ENCODE measurements at places on chromosomes 13 and 19.

GRCh38 chr13:108408672-108409071 is 139.2 kb downstream of the TNFSF13B start:
- DNase-seq: no peak

DNA sequence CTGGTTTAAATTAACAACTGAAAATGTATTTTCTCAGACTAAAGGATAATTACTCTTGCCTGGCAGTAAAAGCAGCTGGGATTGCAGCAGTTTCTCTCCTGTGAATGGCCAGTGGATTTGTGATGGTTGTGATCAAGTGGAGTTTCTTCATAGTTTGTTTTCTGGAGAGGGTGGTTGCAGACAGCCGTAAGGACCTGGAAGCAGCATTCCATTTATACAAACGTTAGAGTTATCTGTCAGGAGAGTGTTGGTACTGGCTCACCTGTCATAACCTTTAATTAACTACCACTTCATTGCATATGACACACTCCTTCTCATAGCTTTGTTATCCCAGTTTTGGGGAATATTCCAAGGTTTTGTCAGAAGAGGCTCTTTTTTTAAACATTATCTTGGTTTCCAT is 258.4 kb upstream of the SLC10A2 start:
- no peak for DNase-seq

GRCh38 chr13:24269821-24270220 is 39.6 kb upstream of the C1QTNF9 start:
- no peak for DNase-seq

- no peak for DNase-seq
These were observed 1.4 kb downstream of the PEG3 start for GRCh38 chr19:56838909-56839651.

DNA sequence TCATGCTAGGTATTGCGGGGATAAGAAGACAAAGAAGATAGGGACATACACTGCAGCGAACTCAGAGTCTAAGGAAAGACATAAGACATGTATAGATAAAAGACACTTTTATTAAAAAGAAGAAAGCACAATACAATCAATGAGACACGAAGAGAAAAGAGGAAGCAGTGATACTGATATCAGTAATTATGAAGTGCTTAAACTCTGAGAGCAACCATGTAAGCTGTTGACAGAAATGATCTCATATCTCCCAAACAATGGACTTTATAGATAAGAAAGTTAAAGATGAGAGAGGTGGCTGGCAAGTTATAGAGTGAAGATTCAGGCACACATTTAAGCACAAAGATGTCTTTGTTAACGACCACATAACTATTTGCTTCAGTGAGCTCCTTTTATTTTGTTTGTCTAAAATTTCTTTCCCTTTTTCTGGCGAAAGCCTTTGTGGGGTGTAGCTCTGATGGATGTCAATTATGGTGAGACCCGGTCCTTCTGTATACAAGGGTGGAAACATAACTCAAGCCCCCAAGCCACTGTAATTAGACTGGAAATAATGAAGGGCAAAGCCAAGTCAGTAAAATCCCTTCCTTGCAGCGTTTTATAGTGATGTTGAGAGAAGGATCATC is 818.0 kb upstream of the SLC10A2 start:
- no peak for DNase-seq

DNA sequence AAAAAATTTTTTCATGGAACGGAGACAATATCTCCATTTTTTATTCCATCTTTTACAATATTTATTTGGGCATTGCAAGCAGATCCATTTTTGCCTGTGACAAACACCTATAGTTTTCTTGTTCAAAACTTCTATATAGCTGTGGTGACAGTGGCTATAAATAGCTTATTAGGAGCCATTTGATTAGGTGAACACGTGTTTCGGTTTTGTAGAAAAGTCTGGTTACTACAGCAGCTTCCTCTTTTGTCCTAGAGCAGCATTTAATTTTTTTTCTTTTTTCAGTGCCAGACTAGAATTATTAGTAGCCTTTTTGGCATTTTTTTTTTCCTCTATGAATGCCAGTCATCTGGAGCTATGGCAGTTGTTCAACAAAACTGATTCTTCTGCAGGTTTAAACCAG is 123.5 kb downstream of the RXFP2 start:
- DNase-seq: no peak

DNA sequence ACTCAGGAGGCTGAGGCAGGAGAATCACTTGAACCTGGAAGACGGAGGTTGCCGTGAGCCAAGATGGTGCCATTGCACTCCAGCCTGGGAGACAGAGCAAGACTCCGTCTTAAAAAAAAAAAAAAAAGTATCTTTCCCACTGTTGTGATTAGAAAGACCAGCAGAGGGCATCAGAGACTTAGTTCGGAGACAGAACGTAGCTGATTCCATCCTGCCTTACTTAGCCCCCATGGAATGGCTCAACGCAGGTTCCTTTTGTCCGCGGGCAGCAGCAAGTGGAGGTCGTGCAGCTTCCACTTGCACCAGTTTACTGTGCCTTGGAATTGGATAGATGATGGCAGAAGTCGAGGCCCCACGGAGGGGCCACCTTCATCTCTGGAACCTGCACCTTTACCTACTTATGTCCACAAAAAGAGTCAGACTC is 8.1 kb downstream of the TIMM29 start:
- no peak for DNase-seq

DNA sequence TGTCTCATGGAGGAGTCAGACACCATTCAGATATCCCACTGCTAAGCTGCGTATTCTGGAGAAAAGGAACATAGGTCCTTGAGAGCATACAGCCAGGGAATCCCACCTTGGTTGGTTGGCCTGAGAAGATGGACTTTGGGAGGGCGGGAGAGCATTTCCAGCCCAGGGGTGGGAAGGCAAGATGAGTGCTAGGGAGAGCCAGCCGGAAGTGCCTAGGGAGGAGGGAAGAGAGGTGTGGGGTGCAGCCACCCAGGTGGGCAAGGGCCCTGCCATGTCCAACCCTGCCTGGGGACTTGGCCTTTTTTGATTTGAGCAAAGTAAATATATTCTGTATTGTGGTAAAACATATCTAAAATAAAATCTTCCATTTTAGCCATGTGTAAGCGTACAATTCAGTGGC is 19.7 kb downstream of the SIAH3 start:
- DNase-seq: no peak

- no peak for DNase-seq
These were observed 1.3 kb downstream of the ATP7B start for GRCh38 chr13:52009946-52010345.

GRCh38 chr19:43776286-43776685 is 4.5 kb downstream of the KCNN4 start:
- DNase-seq: no peak

- no peak for DNase-seq
These were observed 555.4 kb downstream of the KCTD12 start for GRCh38 chr13:76330761-76331160.

DNA sequence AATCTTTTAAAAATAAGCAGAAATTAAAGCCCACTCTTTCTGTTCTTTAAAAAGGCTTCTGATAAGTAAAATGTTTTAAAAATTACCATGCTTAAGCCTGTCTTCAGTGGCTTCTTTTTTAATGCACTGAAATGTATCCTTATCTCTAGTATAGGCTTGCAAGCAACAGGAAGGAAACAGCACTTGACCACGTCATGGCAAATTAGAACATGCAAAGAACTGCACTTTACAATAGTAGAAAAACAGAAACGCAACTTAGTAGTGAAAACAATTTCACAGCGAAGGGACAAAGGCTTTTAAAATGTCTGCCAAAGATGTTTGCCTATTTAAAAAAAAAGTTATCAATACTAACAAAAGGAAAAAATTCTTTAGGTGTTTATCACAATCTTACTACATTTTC is 36.3 kb downstream of the ELF1 start:
- DNase-seq: no peak

- no peak for DNase-seq
These were observed 34.3 kb upstream of the TEX29 start for GRCh38 chr13:111286162-111286561.

DNA sequence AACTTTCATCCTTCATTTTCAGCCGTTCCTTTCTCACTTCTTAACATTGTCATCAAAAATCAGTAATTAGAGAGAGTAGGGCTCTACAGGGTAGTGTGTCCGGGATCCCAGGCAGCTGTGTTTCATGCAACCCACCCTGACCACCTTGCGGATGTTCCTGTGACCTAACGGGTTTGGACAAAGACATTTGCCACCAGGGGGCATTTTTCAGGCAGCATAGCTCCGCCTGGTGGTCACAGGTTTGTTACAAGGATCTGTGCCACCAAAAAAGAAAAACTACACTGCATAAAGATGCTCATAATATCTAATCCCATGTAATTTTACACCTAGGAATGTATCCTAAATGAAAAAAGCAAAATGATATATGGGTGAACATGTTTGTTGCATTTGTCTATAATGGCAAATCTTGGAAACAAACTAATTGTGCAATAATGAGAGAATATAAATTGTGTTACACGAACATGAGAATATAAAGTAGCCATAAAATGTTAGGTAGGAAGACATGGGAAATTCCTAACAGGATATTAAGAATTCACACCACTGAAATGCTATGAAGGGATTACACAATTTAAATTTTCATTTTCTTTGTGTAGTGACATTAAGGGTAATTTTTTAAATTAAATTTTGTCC is 123.0 kb downstream of the SLC7A1 start:
- DNase-seq: peak; percentile 4

- no peak for DNase-seq
These were observed 4.9 kb upstream of the CD33 start for GRCh38 chr19:51219971-51220370.

- DNase-seq: no peak
These were observed 120.9 kb downstream of the NUFIP1 start for GRCh38 chr13:44868397-44868796.

- no peak for DNase-seq
These were observed 4.1 kb downstream of the ACP4 start for GRCh38 chr19:50794074-50794875.

DNA sequence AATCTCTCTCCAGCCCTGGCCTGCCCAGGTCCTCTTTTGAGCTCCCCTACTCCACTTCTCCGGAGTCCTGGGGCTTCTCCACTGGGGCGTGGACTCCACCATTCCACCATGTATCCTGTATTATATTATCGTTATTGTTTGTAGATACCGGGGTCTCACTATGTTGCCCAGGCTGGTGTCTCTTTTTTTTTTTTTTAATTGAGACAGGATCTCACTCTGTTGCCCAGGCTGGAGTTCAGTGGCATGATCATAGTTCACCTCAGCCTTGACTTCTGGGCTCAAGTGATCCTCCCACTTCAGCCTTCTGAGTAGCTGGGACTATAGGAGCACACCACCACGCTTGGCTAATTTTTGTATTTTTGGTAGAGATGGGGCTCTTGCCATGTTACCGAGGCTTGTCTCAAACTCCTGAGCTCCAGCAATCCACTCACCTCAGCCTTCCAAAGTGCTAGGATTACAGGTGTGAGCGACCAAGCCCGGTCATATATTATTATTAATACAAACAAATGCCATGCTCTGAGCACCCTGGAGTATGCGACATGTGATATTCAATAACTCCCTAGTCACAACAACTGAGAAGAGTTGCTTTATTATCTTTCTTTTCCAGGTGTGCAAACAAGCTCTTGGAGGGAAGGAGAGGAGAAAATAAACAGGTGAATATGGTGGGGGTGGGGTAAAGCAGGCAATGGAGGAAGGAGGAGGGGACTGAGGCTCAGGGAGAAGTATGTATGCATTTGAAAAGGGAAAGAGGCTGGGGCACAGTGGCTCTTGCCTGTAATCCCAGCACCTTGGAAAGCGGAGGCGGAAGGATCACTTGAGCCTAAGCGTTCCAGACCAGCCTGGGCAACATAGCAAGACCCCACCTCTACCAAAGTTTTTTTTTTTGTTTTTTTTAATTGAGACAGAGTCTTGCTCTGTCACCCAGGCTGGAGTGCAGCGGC is 2.8 kb upstream of the CERS4 start:
- no peak for DNase-seq

DNA sequence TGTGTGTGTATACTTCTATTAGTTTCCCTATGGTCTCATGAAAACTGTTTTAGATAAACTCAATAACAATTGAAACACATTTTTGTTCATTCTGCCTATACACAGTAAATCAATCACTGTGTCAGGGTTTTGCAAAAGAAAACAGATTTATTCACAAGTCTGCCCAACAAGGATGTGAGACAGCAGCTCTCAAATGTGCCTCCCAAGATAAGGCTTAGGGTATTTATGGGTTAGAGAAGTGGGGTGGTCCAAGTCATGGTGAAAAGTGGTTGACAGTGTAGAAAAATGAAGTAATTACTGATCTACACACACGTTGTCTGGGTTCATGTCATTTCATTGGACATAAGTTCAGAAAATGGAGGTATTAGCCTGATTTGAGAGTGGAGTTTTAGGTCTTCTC is 844.6 kb downstream of the SLITRK6 start:
- DNase-seq: no peak

- DNase-seq: no peak
These were observed 408.2 kb downstream of the COG6 start for GRCh38 chr13:40063703-40064102.

DNA sequence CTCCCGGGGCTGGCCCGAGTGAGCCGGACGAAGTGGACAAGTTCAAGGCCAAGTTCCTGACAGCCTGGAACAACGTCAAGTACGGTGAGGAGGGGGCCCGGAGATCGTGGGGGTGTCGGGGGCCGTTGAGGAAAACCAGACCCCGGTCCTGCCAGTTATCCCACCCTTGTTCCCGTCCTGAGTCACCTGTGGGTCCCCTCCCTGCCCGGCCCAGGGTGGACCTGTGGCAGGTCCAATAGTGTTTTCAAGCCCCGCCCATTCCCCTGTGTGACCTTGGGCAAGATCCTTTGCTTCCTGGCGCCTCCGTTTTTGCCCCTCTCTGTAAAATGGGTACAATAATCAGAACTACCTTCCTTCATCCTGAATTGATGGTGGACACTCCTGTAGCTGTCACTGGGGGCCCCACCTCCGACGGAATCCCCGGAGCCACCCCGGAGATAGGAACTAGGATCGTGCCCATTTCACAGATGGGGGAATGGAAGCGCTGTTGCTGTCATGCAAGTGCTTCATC is 593 bp downstream of the ATG4D start:
- no peak for DNase-seq

GRCh38 chr13:46751811-46752635 is 44.9 kb downstream of the ESD start:
- no peak for DNase-seq

GRCh38 chr13:86976521-86977324 is 694.4 kb upstream of the SLITRK5 start:
- no peak for DNase-seq

DNA sequence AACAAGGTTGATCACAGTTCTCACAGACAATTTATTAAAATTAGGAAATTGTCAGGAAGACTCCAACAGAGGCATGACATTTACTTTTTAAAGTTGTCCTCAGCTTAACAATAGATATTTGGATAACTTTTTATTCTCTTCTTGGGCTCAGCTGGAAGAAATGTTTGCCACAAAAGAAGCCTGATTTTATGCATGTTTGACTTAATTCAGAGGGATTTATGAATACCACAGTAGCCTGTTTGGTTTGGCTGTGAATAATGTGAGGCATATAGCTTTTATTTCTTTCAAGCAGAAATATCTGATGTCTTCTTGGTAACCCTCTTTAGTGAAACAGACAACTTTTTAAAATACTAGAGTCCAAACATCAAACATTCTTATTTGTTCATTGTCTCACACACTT is 1464.5 kb upstream of the SLC10A2 start:
- no peak for DNase-seq
